ENCODE measurements at places on chromosomes 5 and 9.

DNA sequence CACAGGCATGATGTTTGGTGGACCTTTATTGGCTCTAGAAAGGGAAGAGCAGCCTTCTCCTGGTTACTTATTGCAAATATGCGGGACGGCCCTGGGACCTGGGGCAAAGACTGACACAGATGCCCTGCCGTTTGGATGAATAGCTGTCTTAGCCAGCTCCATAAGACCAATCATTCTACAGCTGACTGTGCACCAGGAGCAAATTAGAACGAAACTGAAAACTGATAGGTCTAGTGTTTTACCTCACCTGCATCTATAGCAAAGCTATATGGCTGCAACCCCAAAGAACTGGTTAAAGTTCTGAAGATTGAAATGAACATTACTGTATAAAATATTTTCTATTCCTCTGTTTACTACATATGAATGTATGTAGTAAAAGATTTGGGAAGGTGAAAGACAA lies 34.2 kb upstream of the BNC2 start:
- no peak for DNase-seq

DNA sequence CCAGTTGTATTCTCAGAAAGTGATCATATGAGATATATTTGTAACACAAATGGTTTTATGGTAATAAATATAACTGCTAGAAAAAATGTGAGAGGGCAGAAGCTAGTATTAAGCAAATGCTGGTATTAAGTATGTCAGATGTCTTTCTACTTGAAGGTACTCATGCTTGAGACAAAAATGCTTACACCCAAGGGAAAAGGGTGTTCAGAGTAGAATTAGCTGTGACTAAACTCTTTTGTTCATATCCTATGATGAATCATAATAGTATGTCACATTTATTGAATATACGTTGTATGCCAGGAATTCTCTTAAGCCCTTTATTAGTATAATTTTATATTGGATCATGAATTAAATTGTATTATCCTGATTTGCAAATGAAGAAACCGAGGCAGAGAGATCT lies 2.2 kb downstream of the ADGRV1 start:
- DNase-seq: no peak

DNA sequence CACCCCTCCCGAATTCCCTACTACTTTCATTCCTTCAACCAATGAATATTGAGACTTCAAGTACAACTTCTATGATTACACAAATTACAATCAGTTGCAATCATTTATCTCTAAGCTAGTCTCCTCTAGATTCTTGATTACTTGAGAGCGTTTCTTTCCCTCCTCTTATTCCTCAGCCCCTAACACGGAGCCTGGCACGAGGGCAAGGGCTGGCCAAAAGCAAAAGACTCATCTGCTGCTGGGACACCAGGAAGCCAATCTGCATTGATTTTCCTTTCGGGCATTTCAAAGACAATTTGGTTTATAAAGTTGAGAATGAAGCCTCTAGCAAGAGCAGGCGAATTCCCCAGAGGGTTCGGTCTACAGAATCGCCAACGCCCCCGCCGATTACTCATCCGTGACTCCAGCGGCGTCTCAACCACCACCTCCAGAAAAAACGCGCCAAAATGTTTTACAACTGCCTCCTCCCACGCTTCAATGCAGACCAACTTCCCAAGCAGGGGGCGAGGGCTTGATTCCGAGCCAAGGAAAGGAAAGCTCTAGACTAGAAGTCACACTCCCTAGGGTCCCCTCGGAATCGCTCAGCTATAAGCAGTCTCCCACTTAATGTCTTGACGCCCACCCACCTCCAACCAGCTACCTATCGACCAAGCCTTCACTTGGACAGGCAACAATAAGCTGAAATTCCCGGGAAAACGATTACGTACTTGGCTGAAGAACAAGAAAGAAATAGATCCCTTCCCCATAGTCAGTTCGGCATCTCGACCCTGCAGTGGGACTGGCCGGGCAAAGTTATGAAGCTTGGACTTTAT lies 1.5 kb downstream of the PCSK1 start:
- no peak for DNase-seq

GRCh38 chr9:72257814-72258213 lies 107.2 kb downstream of the ZFAND5 start:
- DNase-seq: no peak

GRCh38 chr5:179812135-179812825 lies 5.6 kb upstream of the MGAT4B start:
- no peak for DNase-seq

DNA sequence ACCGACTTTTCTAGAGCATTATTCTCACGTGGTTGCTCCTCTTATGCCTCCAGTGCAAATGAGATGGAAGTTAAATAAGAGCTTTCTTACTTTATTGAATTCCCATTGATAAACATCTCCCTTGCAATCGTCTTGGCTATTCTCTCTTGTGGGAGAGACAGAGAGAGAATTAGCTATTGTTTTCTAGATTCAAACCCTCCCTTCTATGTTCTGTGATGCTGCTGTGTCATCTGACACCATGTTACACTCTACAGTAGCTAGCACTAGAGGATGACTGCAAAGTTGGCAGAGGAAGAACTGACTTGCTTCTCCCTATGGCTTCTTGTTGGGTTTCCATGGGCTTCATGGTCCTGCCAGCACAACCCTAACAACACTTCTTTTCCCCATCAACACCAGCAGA lies 134.6 kb upstream of the RANBP3L start:
- no peak for DNase-seq

DNA sequence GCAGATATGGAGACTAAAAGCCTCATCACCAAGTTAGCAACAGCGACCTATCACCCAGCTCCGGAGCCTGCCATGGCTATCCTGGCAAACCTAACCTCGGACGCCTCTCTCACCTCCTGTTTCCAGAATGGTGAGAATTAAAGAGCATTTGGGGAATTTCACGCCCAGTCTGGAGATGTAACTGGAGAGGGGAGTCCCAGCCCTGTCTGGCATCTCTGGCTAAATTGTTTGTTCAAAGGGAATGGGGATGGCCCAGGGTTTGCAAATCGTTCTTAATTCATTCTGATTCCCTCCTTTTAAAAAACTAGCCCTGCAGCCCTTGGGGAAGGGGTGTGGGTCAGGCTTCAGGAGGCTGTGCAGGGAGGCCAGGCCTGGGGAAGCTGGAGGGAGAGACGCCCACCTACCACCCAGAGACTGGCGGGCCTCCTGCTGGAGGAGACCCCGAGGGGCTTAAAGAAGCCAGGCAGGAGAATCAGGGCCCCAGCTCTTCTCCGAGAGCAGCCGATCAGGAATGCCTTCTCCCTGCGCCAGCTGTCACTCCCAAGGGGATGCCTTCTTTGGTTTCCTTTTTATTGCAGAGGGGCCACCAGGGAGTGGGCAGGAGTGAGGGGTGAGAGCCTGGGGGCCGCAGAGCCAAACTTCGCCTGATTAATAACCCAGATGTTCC lies 964 bp upstream of the COL5A1 start:
- no peak for DNase-seq

Measured in activated T-cell treated with anti-CD3 and anti-CD28 coated beads, Interleukin-2, amount 50 U/mL, for 1 hour (primary cell).